Right renal cortex interstitium (tissue), 3 donors: ENCODE measurements at places on chromosomes 3 and 15. TPM values are rescaled to one million over a fixed set of nuclear protein-coding genes. Genes with fewer than 3 reads are reported as not detected.

Gene CTDSPL
- 107 TPM for polyA plus RNA-seq

Gene CEP97
- 15.5 TPM for polyA plus RNA-seq

Gene C2CD4A
- 0.20 TPM for polyA plus RNA-seq

- DNase-seq, result no peak
These were observed 551.1 kb upstream of the BCHE start for GRCh38 chr3:166388321-166388720.

- DNase-seq, result no peak
These were observed 443.4 kb upstream of the UBE2E2 start for GRCh38 chr3:22759636-22760310.

DNA sequence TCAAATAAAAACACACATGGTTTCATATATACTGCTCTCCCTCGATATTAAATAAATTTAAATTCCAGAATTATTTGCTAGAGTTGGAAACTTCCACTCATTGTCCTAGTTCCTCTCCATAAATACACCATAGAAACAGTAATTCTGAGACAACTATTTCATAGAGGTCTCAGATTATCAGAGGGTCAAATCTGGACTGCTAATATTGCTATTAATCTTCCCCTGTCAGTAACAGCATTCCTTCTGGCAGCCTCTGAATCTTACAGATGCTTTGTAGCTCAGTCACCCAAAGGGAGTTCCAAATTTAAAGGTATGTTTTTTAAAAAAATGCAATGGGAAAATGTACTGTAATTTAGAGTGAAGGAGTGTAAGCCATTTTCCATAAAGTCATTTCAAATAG lies 428.8 kb downstream of the PYDC2 start:
- no peak for DNase-seq

DNA sequence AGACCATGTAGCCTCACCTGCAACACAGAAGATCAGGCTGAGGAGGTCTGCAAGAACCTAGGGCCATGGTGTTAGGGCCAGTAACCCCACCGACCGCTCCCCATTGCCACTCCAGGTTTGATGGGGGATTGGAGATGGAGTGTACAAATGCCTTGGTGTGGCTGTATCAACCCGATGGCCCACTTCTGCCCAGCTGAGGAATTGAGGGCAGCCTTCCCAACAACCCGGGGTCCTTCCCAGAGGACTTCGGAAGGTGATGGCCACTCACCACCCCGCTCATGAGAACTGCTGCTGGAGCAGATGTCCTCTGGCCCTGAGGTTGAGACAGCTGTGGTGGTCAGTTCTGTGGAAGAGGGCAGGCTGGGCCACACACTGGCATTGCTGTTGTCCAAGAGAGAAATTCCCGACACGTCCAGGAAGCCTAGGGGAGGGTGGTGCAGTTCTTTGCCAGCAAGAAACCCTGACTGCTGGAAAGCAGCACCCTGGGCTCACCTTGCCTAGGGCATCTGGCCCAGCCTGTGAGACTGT lies 8.9 kb downstream of the GORASP1 start:
- no peak for DNase-seq

DNA sequence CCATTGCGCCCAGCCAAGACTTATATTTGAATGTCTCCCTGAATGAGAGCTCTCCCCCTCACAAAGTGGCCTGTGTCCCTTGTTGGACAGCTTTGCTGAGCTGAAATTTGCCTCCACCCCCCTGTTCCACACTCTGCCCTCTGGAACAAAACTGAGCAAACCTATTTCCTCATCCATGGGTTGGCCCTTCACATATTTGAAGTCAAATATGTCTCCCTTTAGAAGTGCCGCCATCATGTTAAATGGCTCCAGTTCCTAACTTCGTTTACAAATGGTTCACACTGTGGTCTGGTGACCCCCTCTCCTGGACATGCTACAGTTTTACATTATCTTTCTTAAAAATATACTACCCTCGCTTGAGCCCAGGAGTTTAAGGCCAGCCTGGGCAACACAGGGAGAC lies 4.6 kb downstream of the PLIN1 start:
- no peak for DNase-seq

GRCh38 chr3:191425322-191425734 lies 35.6 kb upstream of the PYDC2 start:
- no peak for DNase-seq

- DNase-seq, result no peak
These were observed 4.1 kb downstream of the OR4F6 start for GRCh38 chr15:101807345-101807945.

- no peak for DNase-seq
These were observed 22.9 kb downstream of the MRAS start for GRCh38 chr3:138371070-138371965.

DNA sequence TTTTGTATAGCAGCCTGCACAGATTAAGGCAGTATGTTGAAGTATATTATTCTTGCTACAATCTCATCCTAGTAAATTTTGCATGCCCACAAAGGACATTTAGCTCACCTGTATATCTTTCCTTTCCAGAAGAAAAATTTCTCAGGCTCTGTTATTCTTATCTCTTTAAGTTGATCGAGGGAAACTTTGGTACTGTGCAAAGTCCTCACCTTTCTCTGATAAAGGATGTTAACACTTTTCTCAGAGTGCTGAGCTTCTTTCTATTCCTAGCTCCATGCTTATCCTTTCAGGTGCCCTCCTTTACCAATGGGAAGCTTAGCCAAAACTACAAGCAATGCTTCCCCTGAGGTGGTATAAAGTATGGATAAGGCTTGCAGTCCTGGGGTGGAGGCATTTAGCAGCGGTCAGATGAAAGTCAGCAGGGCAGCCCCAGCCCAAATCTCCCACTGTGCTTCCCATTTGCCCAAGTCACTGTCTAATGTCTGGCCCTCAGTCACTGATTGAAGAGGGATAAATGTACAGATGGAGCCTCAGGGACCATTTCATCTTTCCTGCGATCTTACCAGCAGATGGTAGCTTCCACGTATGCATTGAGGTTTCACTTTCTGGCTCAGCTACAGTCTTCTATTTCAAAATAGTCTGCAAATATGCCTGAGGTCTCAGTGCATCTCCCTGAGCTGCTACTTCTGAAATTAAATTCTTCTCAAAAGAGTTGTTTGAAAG lies 127.8 kb upstream of the P2RY1 start:
- no peak for DNase-seq

GRCh38 chr3:41503998-41504623 lies 304.8 kb downstream of the CTNNB1 start:
- DNase-seq, result no peak
